ENCODE measurements at places on chromosomes 5 and 9.

DNA sequence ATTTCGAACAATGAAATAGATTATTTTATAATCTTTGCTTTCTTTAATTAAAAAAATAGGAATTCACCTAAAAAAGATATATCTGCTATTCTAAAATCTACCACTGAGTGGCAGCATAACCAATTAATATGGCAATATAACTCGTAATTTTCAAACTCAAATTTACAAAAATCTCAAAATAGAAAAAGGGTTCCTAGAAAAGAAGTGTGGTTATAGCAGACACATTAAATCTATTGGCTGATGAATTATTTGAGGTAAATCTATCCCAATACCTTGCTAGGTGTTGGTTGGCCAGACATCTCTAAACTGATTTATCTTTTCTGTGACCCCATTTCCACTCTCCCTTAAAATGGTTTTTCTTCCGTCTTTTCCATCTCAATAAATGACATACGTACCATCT lies 30.2 kb upstream of the NRG2 start:
- DNase-seq = peak; percentile 29

- DNase-seq = no peak
Observed at GRCh38 chr9:90442723-90443122, 199.9 kb downstream of the DIRAS2 start.

DNA sequence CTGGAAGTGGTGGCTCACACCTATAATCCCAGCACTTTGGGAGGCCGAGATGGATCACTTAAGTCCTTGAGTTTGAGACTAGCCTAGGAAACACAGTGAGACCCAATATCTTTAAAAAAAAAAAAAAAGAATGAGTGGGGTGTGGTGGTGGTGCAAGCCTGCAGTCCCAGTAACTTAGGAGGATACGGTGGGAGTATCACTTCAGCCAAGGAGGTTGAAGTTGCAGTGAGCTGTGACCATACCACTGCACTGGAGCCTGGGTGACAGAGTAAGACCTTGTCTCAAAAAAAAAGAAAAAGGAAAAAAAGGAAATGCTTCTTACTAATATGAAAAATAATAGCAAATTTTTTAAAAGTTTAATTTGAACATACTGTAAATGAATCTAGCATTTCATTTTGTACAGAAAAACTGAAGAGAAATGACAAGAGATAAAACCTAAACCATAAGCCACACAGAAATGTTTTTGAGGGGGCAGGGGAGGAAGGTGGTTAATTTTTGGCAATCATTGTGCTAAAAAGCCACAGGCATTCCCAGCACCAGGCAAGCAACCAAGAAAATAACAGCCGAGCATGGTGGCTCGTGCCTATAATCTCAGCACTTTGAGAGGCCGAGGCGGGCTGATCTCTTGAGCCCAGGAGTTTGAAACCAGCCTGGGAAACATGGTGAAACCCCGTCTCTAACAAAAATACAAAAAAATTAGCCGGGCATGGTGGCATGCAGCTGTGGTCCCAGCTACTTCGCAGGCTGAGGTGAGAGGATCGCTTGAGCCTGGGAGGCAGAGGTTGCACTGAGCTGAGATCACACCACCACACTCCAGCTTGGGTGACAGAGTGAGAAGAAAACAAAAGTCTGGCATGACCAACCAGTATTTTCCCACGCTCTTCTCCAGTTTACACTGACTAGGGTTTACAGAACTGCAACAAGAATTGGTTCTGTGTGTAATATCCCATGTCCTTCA lies 114.5 kb upstream of the NR5A1 start:
- DNase-seq = no peak

DNA sequence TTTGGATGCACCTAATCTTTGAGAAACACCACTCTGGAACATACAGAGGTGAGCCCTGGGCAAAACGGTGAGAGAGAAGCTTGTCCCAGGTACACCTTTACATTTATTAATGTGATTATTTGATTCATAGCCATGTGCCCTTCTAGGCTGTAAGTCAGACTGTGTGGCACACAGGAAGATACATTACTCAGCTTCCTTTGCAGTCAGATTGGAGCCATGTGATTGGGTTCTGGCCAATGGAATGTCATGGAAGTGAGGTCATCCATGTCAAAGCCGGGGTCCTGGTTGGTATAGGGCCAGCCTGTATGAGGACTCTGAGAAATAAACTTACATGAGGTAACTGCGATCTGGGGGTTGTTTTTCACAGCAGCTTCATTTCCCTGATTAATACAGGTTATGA lies 106.8 kb upstream of the CD180 start:
- DNase-seq = peak; percentile 38

- DNase-seq = no peak
Observed at GRCh38 chr9:134338394-134339182, 12.3 kb downstream of the RXRA start.

- no peak for DNase-seq
Observed at GRCh38 chr9:98327249-98327561, 71.8 kb upstream of the TBC1D2 start.

DNA sequence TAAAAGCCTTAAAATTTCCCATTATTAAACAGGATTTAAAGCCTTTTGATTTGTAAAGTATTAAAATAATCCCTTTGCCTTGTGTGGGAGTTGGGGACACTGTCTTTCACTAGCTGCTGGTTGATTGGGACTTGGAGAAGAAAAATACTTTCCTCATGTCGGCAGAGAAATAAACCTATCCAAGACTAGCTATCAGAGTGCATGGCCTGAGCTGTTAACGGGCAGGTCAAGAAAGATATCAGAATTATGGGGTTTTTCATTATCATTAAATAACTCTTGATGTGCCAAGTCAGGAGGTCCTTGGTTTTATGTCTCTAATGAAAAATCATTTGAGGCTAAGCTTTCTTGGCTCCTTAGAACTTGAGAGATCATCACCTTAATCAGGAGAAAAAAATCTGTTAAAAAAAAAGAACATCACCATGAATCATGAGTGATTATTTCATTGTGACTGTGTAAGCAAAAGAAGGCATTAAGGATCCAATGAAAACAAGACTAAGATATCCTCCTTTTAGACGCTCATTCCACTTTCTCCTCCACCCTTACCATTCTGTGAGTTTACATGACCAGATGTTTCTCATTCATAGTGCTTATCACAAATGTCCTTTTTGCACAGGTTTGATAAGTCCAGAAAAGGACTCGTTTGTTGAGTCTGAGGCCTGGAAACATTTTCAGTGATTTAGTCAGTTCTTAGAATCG lies 140.4 kb upstream of the EGFLAM start:
- DNase-seq = no peak

GRCh38 chr9:14702200-14702720 lies 9.0 kb upstream of the ZDHHC21 start:
- DNase-seq = no peak

DNA sequence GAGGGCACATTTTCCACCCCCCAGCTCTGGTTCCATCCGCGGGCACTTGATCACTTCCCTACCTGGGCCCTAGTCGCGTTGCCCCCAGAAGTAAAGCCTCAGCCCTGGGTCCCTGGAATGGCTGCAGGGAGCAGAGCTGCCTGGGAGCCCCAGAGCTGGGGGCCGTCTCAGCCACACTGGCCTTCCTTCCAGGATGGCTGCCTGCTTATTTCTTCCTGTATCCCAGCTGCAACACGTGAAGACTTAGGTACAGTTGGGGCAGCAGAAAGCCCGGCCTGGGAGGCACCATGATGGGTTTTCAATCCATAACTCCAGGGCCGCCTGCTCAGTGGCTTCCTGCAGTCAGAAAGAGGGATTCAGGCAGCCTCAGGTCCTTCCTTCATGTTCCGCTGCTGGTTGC lies 232.3 kb downstream of the IRX2 start:
- DNase-seq = no peak

DNA sequence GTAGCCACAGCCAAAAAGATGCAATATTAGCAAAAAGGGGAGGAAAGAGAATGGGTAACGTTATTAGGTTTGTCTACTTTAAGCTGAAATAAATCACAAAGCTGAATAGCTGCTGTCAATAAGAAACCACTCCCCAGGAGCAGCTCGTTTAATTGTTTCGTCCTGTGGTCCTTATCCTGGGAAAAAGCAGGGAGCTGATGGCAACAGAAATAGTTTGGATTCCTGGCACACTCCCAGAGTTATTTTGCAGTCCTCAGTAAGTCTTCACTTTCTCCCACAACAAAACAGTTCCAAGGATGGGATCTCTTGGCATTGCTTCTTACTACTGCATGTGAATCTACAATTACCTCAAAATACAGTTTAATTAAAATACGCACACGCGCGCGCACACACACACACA lies 28.8 kb downstream of the FRMD3 start:
- DNase-seq = no peak

GRCh38 chr5:139091439-139092156 lies 106.6 kb downstream of the SIL1 start:
- no peak for DNase-seq

DNA sequence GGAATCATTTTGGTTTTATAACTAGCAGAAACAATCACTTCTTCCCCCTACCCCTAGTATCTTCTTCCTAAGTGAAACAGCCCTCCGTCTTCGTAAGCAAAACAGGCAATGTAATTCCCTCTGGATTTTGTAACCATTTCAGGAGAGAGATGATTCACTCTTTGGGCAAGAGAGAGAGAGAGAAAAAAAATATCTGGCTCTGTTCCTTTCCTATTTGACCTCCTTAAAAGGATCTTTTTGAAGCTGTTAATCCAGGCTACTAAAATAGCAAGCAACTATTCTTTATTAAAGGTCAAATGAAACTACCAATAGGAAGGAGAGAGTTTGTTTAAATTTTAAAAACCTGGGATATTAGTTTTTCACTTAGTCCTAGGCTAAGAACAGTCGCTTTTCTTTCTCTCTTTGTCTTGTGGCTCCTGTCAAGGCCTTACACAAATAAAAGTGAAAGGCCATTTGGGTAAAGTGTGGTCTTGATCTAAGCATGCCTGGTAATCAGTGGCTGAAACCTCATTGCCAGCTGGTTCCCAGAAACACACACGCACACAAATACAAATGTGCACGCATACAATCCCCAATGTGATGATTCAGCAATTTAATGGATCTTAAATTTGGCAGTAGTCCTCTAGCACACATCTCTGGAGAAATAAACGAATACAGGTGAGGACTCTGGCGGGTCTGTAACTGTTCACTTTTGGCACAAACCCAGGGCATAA lies 70.2 kb downstream of the PRUNE2 start:
- no peak for DNase-seq

DNA sequence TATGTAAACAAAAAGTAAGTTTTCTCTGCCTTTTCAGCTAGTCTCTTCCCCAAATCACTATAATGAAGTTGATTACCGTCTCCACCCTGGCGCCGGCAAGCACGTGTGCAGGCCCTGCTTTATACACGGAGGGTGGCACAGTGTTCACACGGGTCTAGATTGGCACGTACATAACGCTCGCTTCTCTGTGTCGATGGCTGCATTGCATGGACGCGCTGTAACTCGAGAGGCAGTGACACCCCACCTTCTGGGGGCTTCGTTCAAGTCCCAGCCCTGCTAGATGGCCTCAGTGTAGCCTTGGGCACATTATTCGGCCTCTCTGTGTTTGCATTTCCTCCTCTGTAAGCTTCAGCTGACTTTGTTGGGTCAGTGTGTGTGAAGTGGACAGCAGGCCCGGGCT lies 223.9 kb downstream of the FANCC start:
- no peak for DNase-seq

GRCh38 chr9:69376651-69377050 lies 51.6 kb downstream of the ENTREP1 start:
- peak; percentile 50 for DNase-seq

Data from inflammatory macrophage treated with lipopolysaccharide for 4 hours (primary cell).